Mesothelial cell of epicardium (in vitro differentiated cells): ENCODE measurements at places on chromosomes 2 and 18. TPM values are rescaled to one million over a fixed set of nuclear protein-coding genes. Genes with fewer than 3 reads are reported as not detected.

The IL1A gene
- total RNA-seq: 3.9 to 4.8 TPM (median 4.4 TPM) in 3 replicates

- H3K27ac ChIP-seq: no peak overlapping the region
- H3K4me1 ChIP-seq: no peaks in the 10 kb centered on the region
- no peak for DNase-seq
- H3K36me3 ChIP-seq: no peaks in the 10 kb centered on the region
- H3K27me3 ChIP-seq: no peaks in the 10 kb centered on the region
Measured at GRCh38 chr2:205094031-205094430, 548.8 kb downstream of the PARD3B start.

- H3K27me3 ChIP-seq: peaks cover 3% of the 10 kb centered on the region
- H3K27ac ChIP-seq: no peak overlapping the region
- peaks cover 12% of the 10 kb centered on the region for H3K4me1 ChIP-seq
- H3K4me3 ChIP-seq: no peak overlapping the region
- DNase-seq: no peak
- no peaks in the 10 kb centered on the region for H3K36me3 ChIP-seq
Measured at GRCh38 chr18:13587477-13587876, 138.9 kb downstream of the FAM210A start.

GRCh38 chr2:42959234-42960001, 167.0 kb upstream of the HAAO start:
- peak overlapping the region; percentile 82 for H3K27ac ChIP-seq
- H3K27me3 ChIP-seq: no peaks in the 10 kb centered on the region
- DNase-seq: no peak

The ATP5MC3 gene
- total RNA-seq: 171 to 172 TPM (median 172 TPM) in 3 replicates

GRCh38 chr2:54570925-54571694, 115.0 kb downstream of the SPTBN1 start:
- no peak overlapping the region for H3K4me3 ChIP-seq
- no peaks in the 10 kb centered on the region for H3K27me3 ChIP-seq
- peak overlapping the region; percentile 93 for H3K27ac ChIP-seq
- DNase-seq: no peak
- H3K36me3 ChIP-seq: peaks cover 2% of the 10 kb centered on the region

The CYP1B1 gene
- total RNA-seq: 50.4 to 55.6 TPM (median 54.5 TPM) in 3 replicates

The AQP12B gene
- not detected in 3 replicates for total RNA-seq

The PIEZO2 gene
- total RNA-seq: 36.7 to 43.7 TPM (median 40.9 TPM) in 3 replicates

DNA sequence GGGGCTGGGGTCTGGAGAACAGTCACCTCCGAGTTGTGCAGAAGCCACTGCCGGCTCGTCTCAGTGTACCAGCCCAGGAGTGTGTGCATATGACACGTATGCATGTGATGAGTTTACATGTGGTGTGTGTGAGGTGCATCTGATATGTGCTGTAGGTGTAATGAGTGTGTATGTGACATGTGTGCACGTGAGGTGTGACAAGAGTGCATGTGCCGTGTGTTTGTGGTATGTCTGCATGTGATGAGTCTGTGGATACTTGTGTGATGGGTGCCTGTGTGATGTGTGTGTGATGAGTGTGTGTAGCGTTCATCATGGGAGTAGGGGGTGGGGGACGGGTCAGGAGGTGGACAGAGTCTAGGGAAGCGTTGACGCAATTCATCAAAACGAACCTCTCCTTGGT, 12.8 kb downstream of the NTSR2 start:
- peaks cover 3% of the 10 kb centered on the region for H3K36me3 ChIP-seq
- H3K4me1 ChIP-seq: peaks cover 4% of the 10 kb centered on the region
- no peak overlapping the region for H3K4me3 ChIP-seq
- DNase-seq: no peak

GRCh38 chr2:44010266-44010665, 14.5 kb upstream of the LRPPRC start:
- DNase-seq: no peak
- no peak overlapping the region for H3K4me3 ChIP-seq
- no peaks in the 10 kb centered on the region for H3K4me1 ChIP-seq
- H3K36me3 ChIP-seq: no peaks in the 10 kb centered on the region

DNA sequence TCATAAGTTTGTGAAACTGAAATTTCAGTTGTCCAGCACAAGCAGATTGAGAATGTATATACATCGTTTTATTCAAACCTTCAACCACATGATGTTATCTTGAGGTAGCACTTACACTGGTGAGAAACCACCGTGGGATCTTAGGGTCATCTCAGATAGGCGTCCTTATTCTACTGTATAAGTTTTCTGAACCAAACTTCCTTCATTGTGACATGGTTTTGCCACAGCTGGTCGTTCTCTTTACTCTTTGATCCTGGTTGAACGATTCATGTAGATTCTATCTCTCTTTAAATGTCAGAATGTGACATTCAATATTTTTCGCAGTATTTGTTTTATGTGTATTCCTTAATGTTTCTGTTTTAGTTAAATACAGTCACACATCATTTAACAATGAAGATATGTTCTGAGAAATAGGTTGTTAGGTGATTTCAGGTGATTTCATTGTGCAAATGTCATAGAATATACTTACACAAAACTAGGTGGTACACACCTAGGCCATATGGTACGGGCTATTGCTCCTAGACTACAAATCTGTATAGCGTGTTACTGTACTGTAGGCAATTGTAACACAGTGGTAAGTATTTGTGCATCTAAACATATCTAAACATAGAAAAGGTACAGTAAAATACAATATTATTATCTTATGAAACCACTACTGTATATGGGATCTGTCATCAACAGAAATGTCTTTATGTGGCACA, 17.9 kb upstream of the ARHGAP25 start:
- no peak overlapping the region for H3K4me3 ChIP-seq
- DNase-seq: no peak
- H3K4me1 ChIP-seq: no peaks in the 10 kb centered on the region
- peaks cover 29% of the 10 kb centered on the region for H3K27me3 ChIP-seq

The ASPRV1 gene
- 2.6 to 3.6 TPM (median 3.5 TPM) in 3 replicates for total RNA-seq

The POTEJ gene
- not detected in 3 replicates for total RNA-seq

DNA sequence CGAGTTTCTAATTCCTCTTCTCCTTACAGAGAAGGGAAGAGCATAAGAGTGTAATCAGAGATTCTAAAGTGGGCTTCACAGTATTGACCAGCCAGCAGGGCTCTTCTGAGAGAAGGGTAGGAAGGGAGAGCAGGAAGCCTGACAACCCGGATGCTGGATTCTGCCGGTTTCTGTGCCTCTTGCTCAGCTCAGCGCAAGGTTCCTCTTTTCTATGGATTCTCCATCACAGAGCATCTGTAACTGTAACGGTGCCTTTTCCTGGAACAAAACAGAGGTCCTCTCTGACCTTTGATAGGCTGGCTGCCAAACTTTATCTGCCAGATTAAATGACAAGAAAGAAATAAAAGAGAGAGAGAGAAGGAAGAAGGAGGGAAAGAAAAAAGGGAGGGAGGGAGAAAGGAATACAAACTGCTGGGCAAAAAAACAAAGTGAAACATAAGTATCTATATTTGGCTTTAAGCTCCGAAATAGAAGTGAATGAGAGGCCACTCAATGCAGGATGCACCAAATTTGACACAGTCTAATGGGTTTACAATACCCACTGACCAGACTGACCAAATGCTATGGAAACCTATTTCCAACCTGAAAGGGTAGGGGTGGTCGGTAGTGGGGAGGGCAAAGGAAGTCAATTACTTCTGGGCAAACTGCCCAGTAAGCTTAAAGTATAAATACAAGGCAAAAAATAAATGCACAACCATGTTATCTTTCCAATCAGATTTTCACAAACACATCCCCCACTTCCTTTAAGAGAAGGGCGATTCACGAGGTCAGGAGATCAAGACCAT, 59.2 kb downstream of the PIEZO2 start:
- DNase-seq: no peak
- H3K4me3 ChIP-seq: no peak overlapping the region
- H3K27ac ChIP-seq: peak overlapping the region; percentile 50
- H3K36me3 ChIP-seq: no peaks in the 10 kb centered on the region
- H3K4me1 ChIP-seq: peaks cover 38% of the 10 kb centered on the region

The PSMD14 gene
- 46.3 to 48.0 TPM (median 46.9 TPM) in 3 replicates for total RNA-seq

DNA sequence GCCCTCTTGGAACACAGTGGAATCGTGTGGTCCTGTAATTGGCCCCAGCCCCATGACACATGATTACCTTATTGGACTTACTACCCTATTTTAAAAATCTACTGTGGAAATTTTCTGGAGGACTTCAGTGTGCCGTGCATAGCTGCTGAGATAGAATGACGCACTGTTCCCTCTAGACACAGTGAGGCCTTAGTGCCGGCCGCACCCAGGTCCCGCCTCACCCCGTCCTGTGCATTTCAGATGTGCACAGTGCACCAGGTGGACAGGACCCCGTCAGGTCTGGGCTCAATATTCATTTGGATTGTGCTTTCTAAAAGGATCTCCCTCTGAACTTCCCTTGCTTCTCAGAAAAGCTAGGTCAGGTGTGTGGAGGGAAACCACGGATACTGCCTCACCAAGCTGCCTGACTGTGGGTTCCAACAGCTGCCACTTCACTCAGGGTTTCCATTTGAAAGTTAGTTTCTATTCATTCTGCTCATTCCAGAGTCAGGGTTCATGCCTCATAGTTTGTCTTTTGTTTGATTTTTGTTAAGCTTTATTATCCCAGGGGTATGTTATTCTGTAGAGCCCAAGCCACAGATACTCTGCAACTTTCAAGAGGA, 155.8 kb downstream of the PTGR3 start:
- H3K27me3 ChIP-seq: no peaks in the 10 kb centered on the region
- H3K27ac ChIP-seq: no peak overlapping the region
- no peak for DNase-seq
- peaks cover 11% of the 10 kb centered on the region for H3K4me1 ChIP-seq
- no peak overlapping the region for H3K4me3 ChIP-seq
- H3K36me3 ChIP-seq: peaks cover 2% of the 10 kb centered on the region

GRCh38 chr2:133266926-133267590, 301.2 kb downstream of the NCKAP5 start:
- peak overlapping the region; percentile 72 for H3K4me3 ChIP-seq
- H3K36me3 ChIP-seq: no peaks in the 10 kb centered on the region
- H3K27me3 ChIP-seq: peaks cover 69% of the 10 kb centered on the region
- peaks cover 18% of the 10 kb centered on the region for H3K4me1 ChIP-seq
- no peak overlapping the region for H3K27ac ChIP-seq

- H3K4me1 ChIP-seq: peaks cover 14% of the 10 kb centered on the region
- H3K27ac ChIP-seq: no peak overlapping the region
- H3K27me3 ChIP-seq: no peaks in the 10 kb centered on the region
- H3K4me3 ChIP-seq: no peak overlapping the region
- peaks cover 21% of the 10 kb centered on the region for H3K36me3 ChIP-seq
Measured at GRCh38 chr2:207078186-207078798, 87.5 kb downstream of the KLF7 start.

DNA sequence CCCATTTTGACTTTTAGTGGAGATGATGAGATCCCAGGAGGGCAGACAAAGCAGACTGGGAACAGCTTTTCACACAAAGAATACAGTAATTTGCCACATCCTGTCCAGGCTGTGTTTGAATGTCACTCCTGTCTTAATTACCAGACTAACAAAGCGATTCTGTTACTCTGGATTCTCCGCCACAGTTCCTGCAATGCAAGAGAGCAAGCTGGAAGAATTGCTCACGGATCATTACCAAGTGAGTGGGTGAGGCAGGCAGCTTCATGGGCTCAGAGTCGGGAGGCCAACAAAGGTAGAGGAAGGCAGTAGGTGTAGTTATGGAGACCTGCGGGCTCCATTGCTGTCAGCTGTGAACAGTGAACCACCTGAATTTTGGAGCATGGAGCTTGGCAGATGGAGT, 250.5 kb upstream of the ATP5MC3 start:
- peaks cover 3% of the 10 kb centered on the region for H3K27me3 ChIP-seq
- H3K27ac ChIP-seq: no peak overlapping the region
- H3K4me1 ChIP-seq: peaks cover 9% of the 10 kb centered on the region
- no peaks in the 10 kb centered on the region for H3K36me3 ChIP-seq
- no peak overlapping the region for H3K4me3 ChIP-seq
